AG10803 (cell line): ENCODE measurements at places on chromosomes 13 and 19.
A peak's percentile ranks its signal among the peaks of the same experiment; 100 is the strongest.

DNA sequence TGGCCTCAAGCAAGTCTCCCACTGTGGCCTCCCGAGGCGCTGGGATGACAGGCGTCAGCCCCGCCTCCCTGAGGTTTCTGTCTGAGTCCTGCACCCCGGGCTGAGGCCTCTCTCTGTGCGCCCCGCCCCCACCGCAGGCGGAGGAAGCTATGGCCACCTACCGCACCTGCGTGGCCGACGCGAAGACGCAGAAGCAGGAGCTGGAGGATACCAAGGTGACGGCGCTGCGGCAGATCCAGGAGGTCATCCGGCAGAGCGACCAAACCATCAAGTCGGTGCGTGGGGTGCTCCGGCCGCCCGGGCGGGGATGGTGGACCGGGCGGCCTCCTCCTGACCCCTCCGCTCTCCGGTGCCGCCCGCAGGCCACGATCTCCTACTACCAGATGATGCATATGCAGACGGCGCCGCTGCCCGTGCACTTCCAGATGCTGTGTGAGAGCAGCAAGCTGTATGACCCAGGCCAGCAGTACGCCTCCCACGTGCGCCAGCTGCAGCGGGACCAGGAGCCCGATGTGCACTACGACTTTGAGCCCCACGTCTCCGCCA is 12.7 kb downstream of the ARHGAP45 start:
- no peak for DNase-seq

- DNase-seq, result no peak
Observed at GRCh38 chr19:2337329-2337707, 8.8 kb downstream of the SPPL2B start.

GRCh38 chr13:30810261-30810701 is 74.9 kb downstream of the ALOX5AP start:
- no peak for DNase-seq

DNA sequence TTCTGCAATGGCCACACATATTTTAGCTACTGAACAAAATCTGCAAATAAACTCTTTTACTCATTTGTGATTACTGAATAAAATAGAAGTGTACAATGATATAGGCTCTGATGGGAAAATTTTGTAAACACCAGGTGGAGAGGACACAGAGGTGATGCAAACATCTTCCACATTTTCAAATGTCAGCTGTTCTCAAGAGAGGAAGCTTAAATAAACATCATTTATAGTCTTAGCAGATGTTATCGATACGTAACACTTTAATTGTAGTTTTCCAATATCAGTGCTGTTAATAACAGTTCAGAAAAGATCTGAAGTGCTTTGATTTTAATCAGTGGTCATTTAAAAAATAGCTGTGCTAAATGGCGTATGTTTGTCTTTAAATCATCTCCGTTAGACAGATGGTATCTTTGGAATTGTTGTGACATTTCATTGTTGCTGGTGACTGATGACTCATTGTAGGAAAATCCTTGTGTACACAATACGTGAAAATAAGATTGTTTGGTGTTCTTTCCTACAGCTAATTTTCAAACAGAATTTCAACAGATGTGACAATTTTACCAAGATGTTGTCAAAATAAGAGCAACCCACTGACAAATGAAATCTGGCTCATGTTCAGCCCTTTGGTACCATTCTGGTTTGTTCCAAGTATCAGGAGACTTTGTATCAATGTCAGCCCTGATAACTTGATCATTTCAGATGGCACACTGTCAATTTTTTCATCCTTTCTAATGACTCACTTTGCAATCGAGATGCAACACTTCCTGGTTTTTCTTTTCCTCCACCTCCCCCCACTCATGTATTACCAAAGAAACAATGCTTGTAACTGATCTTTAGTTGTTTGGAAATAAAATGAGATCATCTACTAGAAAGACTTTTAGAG is 516.0 kb downstream of the DCT start:
- DNase-seq, result peak; percentile 72

GRCh38 chr13:39897636-39898035 is 242.2 kb downstream of the COG6 start:
- no peak for DNase-seq

GRCh38 chr19:52959613-52960295 is 2.9 kb downstream of the ZNF816 start:
- no peak for DNase-seq

DNA sequence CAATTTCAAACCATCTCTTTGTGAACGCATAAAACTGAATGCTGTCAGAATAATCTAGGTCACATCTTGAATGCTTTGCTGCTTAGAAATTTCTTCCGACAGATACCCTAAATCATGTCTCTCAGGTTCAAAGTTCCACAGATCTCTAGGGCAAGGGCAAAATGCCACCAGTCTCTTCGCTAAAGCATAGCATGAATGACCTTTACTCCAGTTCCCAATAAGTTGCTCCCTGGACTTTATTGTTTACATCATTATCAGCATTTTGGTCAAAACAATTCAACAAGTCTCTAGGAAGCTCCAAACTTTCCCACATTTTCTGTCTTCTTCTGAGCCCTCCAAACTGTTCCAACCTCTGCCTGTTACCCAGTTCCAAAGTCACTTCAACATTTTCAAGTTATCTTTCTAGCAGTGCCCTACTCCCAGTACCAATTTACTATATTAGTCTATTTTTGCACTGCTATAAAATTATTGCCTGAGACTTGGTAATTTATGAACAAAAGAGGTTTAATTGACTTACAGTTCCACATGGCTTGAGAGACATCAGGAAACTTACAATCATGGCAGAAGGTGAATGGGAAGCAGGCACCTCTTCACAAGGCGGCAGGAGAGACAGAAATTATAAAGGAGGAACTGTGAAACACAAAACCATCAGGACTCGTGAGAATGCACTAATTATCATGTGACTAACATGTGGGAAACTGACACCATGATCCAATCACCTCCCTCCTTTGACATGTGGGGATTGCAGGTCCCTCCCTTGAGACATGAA is 77.0 kb downstream of the SPRY2 start:
- no peak for DNase-seq

DNA sequence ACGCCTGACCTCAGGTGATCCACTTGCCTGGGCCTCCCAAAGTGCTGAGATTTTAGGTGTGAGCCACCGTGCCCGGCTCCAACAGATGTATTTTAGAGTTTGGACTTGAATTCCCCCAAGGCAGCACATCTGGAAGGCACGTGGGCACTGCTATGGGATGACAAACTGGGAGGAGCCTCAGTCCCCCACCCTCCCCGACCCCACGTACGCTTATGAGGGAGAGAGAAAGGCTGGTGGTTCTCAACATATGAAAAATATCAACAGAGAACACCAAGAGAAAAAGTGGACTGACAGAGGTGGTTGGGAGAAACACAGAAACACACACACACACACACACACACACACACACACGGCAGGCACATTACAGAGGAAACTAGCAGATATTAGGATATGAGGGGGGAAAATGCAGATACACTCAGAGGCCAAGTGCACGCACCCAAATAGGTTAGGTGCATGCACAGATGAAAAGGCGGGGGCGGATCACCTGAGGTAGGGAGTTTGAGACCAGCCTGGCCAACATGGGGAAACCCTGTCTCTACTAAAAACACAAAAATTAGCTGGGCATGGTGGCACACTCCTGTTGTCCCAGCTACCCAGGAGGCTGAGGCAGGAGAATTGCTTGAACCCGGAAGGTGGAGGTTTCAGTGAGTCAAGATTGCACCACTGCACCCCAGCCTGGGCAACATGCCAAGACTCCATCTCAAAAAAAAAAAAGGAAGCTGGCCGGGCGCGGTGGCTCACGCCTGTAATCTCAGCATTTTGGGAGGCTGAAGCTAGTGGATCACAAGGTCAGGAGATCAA is 3.2 kb downstream of the STX10 start:
- peak; percentile 67 for DNase-seq

DNA sequence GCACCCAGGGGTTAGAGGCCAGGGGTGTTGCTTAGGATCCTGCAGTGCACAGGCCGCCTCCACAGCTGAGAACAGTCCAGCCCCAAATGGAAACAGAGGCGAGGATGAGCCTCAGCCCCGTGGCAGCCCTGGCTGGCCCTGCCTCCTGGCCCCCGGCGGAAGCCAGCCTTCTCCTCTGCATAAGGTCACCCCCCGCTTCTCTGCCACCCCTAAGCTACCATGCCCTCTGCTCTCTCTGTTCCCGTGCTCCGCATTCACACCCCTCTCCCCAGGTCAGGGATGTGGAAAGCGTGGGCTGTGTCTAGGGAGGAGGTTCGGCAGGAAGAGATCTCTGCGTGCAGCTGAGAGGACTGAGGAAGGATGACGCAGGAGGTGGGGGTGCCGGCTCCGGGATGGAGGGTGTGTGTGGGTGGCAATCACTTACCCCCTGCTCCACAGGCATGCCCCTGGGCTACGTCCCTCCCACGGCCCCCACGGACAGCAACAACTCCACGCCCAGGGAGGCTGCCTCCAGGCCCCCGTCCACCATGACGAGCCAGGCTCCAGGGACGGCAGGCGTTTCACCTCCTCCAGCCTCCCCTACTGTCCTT is 6.0 kb downstream of the SSC5D start:
- DNase-seq, result peak; percentile 51

GRCh38 chr19:18846862-18847548 is 15.2 kb downstream of the UPF1 start:
- DNase-seq, result peak; percentile 88

DNA sequence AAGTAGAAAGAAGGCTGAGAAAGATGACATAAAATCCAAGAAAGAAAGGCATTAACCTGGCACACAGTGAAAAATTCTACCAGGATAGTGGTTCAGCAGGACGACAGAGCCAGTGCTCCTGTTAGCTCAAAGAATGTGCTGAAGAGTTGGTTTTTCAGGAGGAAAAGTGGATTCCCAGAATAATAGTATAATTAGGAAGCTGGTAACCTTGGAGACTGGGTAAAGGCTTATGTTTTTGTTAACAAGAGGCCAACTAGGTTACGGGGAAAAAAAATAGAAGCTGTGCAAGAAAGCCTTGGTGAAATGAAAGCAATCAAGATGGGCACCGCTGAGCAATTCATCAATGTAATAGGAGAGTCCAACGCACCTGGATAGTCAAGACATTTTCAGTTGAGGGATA is 54.7 kb downstream of the SLC15A1 start:
- no peak for DNase-seq

- DNase-seq, result no peak
Observed at GRCh38 chr19:23328211-23328610, 67.1 kb downstream of the ZNF91 start.

DNA sequence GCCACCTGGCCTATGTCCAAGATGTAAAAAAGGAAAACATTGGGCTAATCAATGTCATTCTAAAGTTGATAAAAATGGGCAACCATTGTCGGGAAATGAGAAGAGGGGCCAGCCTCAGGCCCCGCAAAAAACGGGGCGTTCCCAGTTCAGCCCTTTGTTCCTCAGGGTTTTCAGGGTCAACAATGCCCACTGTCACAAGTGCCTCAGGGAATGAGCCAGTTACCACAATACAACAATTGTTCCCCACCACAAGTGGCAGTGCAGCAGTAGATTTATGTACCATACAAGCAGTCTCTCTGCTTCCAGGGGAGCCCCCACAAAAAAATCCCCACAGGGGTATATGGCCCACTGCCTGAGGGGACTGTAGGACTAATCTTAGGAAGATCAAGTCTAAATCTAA is 112.5 kb downstream of the ZNF486 start:
- DNase-seq, result no peak

- DNase-seq, result no peak
Observed at GRCh38 chr19:43643326-43643725, 3.7 kb upstream of the CADM4 start.
